ENCODE measurements at places on chromosomes 13 and 19. TPM values are rescaled to one million over a fixed set of nuclear protein-coding genes. Genes with fewer than 3 reads are reported as not detected.

- H3K4me3 ChIP-seq = no peak overlapping the region
- H3K36me3 ChIP-seq = no peaks in the 10 kb centered on the region
- H3K27me3 ChIP-seq = no peaks in the 10 kb centered on the region
- peaks cover 27% of the 10 kb centered on the region for H3K4me1 ChIP-seq
These were observed 14.7 kb downstream of the UBAC2 start for GRCh38 chr13:99215184-99215830.

DNA sequence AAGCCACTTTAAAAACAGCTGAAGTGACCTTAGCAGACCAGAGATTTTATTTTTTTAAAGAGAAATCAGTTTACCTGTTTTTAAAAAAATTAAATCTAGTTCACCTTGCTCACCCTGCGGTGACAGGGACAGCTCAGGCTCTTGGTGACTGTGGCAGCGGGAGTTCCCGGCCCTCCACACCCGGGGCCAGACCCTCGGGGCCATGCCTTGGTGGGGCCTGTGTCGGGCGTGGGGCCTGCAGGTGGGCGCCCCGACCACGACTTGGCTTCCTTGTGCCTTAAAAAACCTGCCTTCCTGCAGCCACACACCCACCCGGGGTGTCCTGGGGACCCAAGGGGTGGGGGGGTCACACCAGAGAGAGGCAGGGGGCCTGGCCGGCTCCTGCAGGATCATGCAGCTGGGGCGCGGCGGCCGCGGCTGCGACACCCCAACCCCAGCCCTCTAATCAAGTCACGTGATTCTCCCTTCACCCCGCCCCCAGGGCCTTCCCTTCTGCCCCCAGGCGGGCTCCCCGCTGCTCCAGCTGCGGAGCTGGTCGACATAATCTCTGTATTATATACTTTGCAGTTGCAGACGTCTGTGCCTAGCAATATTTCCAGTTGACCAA is 10.8 kb downstream of the PLPPR3 start:
- DNase-seq = no peak
- no peaks in the 10 kb centered on the region for H3K4me1 ChIP-seq

DNA sequence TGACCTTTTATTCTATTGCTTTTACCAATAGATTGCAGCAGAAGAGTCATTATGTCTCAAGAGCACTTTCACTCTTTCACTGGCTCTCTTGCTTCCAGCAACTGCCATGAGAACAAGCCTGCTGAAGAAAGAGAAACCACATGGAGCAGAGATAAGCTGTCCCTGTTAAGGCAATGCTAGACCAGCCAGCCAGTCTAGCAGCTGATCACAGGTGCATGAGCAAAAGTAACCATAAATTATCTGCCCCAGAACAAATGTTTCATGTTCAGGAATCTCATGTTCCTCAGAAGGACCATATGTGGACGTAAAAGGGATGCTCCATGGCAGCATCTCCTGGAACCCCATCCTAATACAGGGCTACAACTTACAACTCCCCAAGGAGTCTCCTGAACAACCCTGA is 20.4 kb upstream of the DCLK1 start:
- H3K36me3 ChIP-seq = no peaks in the 10 kb centered on the region
- no peak overlapping the region for H3K27ac ChIP-seq
- peaks cover 8% of the 10 kb centered on the region for H3K4me1 ChIP-seq
- no peaks in the 10 kb centered on the region for H3K27me3 ChIP-seq

GRCh38 chr13:51907040-51907732 is 45.4 kb downstream of the CCDC70 start:
- H3K4me3 ChIP-seq = no peak overlapping the region
- no peaks in the 10 kb centered on the region for H3K27me3 ChIP-seq
- H3K4me1 ChIP-seq = no peaks in the 10 kb centered on the region
- H3K36me3 ChIP-seq = no peaks in the 10 kb centered on the region

DNA sequence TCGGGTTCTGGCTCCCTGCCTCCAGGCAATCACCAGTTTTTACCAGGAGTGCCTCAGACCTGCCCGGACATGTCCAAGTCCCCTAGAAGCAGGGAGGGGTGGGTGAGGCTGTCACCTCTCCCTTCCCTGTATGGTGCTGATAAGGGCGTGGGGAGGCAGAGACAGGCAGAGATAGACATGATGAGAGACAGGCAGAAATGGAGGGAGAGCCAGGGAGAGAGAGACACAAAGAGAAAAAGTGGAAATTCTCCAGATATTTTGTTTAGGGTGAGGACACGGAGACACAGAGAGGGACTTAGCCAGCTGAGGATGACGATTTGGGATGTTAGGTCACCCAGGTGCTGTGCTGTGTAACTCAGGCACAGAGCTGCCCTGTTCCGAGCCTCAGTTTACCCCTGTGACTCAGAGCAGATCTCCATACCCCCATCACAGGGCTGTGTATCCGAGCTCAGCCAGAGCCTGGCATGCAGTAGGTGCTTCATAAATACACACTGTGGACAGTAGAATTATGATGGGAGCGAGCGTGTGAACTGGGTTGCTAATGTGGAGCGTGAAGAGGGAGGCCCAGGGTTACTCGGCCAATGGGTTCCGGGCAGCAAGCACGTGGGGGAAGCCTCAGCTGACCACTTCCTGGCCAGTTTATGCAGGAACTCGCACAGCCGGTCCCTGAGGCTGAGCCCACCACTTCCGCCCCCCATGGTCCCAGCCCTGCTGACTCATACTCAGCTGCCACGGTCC is 11.9 kb upstream of the GDF15 start:
- H3K4me3 ChIP-seq = no peak overlapping the region
- DNase-seq = peak; percentile 97
- peak overlapping the region; percentile 71 for H3K27ac ChIP-seq
- H3K4me1 ChIP-seq = peaks cover 16% of the 10 kb centered on the region
- H3K27me3 ChIP-seq = no peaks in the 10 kb centered on the region

PODNL1 gene
- total RNA-seq = not detected

- H3K4me1 ChIP-seq = peaks cover 55% of the 10 kb centered on the region
- no peaks in the 10 kb centered on the region for H3K27me3 ChIP-seq
- peaks cover 8% of the 10 kb centered on the region for H3K36me3 ChIP-seq
- H3K4me3 ChIP-seq = no peak overlapping the region
These were observed 26.0 kb downstream of the IRS2 start for GRCh38 chr13:109760402-109760801.

- no peaks in the 10 kb centered on the region for H3K4me1 ChIP-seq
- no peaks in the 10 kb centered on the region for H3K36me3 ChIP-seq
- H3K4me3 ChIP-seq = no peak overlapping the region
- DNase-seq = no peak
- no peak overlapping the region for H3K27ac ChIP-seq
- H3K27me3 ChIP-seq = no peaks in the 10 kb centered on the region
These were observed 36.0 kb upstream of the KPNA3 start for GRCh38 chr13:49828453-49828852.

CGB3 gene
- not detected for total RNA-seq

DNA sequence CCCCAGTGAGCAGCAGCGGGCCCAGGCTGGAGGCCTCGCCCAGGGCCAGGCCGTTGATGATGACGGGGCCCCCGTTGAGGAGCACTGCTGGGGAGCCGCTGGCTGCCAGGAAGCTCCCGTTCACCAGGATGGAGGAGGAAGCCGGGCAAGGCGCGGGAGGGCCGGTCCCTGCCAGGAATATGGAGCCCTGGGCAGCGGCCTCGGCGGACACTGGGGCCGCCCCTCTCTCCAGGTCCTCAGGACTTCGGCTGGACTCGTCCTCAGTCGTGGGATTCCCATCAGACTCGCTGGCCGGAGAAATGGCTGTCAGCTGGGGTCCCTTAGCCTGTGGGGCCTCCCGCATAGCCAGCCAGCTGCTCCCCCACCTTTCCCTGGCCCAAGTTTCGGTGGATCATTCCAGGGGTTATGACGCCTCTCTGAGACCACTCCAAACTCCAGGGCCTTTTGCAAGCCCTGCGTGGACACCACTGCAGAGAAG is 2.1 kb downstream of the SIX5 start:
- H3K36me3 ChIP-seq = no peaks in the 10 kb centered on the region
- peaks cover 51% of the 10 kb centered on the region for H3K4me1 ChIP-seq
- peak; percentile 78 for DNase-seq
- peak overlapping the region; percentile 98 for H3K27ac ChIP-seq

DNA sequence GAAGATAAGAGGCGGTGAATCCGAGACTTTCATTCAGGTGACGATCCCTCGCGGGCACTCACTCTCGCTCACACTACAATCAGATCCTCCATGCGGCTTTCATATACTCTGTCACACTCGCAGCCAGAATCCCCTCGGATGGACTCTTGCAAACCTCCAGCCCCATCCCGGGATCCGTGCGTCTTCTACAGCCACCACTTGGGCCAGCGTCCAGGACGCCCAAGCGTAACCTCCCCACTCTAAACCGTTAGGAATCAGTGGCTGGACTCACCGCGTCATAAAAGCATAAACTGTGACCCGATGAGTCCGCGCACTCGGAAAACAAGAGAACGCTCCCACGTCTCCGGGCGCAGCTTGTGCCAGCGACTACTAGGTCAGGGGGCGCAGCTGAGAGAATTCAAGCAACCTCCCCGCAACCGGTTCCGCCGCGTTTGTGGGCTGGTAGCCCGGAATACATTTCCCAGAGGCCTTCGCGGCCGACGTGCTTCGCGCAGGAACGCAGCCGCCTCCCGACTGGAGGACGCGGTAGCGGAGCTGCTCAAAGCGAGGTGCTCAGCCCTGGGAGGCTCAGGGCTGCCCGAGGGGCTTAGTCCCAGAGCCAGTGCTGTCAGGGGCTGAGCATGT is 27.6 kb downstream of the ZNF607 start:
- H3K27ac ChIP-seq = peak overlapping the region; percentile 87
- H3K27me3 ChIP-seq = no peaks in the 10 kb centered on the region
- DNase-seq = peak; percentile 90

- H3K4me3 ChIP-seq = no peak overlapping the region
- no peaks in the 10 kb centered on the region for H3K36me3 ChIP-seq
- H3K4me1 ChIP-seq = peaks cover 73% of the 10 kb centered on the region
- H3K27me3 ChIP-seq = no peaks in the 10 kb centered on the region
- H3K27ac ChIP-seq = peak overlapping the region; percentile 89
These were observed 29.7 kb downstream of the GPX4 start for GRCh38 chr19:1133471-1133929.

GRCh38 chr19:46288896-46289588 is 7.8 kb upstream of the HIF3A start:
- no peaks in the 10 kb centered on the region for H3K27me3 ChIP-seq
- H3K36me3 ChIP-seq = no peaks in the 10 kb centered on the region
- no peak overlapping the region for H3K4me3 ChIP-seq
- no peaks in the 10 kb centered on the region for H3K4me1 ChIP-seq
- H3K27ac ChIP-seq = peak overlapping the region; percentile 36

LYPD5 gene
- 1.1 TPM for total RNA-seq

DNA sequence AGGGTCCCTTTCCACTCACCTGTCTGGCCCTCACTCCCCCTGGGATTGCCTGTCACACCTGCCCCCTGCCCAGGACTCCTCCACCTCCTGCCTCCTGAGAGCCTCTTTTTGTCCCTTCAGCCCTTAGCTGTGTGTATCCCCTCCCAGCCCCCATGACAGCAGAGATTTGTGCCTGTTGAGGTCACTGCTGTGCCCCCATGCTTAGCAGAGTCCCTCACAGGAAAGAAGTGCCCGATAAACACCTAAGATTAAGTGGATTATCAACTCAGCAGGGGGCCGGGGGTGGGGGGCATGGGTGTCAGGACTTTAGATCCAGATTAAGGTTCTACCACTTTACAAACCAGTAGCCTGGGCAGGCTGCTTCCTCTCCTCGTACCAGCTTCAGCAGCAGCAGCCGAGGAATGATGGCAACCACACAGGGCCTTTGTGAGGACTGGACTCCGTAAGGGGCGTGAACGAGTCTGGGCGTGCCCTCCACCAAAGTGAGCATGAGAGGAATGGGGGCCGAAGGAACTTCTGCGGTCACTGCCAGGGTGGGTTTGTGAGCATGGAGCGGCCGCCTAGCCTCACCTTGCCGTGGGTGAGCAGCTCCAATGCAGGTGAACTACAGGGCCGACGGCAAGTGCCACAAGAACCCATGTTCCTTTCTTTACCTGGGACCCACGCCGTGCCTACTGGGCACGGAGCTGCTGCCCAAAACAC is 36.1 kb downstream of the ZNF787 start:
- no peaks in the 10 kb centered on the region for H3K4me1 ChIP-seq
- H3K27me3 ChIP-seq = no peaks in the 10 kb centered on the region
- no peak overlapping the region for H3K4me3 ChIP-seq
- H3K27ac ChIP-seq = no peak overlapping the region
- DNase-seq = no peak
- peaks cover 7% of the 10 kb centered on the region for H3K36me3 ChIP-seq

DNA sequence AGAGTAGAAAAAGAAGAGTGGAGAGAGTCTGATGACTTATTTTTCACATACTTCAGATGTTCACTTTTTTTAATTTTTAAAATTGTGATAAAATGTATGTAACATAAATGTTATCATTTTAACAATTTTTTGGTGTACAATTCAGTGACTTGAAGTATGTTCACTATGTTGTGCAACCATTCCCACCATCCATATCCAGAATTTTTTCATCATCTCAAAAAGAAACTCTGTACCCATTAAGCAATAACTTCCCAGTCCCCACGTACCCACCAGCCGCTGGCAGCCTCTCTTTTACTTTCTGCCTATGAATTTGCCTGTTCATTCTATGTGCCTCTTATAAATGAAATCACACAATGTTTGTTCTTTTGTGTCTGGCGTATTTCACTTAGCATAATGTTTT is 43.3 kb downstream of the SKA3 start:
- H3K4me3 ChIP-seq = no peak overlapping the region
- no peak for DNase-seq
- H3K36me3 ChIP-seq = no peaks in the 10 kb centered on the region
- H3K4me1 ChIP-seq = no peaks in the 10 kb centered on the region

NLRP7 gene
- not detected for total RNA-seq

SULT2B1 gene
- total RNA-seq = 0.82 TPM

DNA sequence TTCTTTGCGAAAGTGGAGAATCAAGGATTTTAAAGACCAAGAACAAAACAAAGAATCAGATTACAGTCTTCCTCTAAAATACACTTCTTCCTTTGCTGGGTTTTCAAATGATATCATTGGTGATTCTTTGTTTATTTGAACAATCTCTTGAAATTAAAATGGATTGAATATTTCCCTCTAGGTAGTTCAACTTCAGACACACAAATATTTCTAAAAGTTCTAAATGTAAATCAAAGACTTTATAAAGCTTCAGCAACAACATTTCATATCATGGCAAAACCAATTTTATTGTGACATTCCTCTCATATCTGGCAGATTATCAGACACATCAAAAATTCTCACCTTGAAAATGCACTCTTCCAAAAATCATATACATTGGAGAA is 13.0 kb downstream of the ZIC2 start:
- H3K36me3 ChIP-seq = no peaks in the 10 kb centered on the region
- H3K4me3 ChIP-seq = no peak overlapping the region
- peaks cover 58% of the 10 kb centered on the region for H3K27me3 ChIP-seq
